Central memory CD8-positive, alpha-beta T cell (primary cell): ENCODE measurements at places on chromosomes 7 and 10.

- H3K36me3 ChIP-seq: no peaks in the 10 kb centered on the region
- no peak overlapping the region for H3K4me3 ChIP-seq
- no peak overlapping the region for H3K27ac ChIP-seq
- no peak for DNase-seq
- no peaks in the 10 kb centered on the region for H3K27me3 ChIP-seq
- no peaks in the 10 kb centered on the region for H3K4me1 ChIP-seq
Observed at GRCh38 chr10:51469686-51470085, 229.7 kb downstream of the CSTF2T start.

- no peaks in the 10 kb centered on the region for H3K4me1 ChIP-seq
- peaks cover 43% of the 10 kb centered on the region for H3K27me3 ChIP-seq
- DNase-seq: no peak
- H3K36me3 ChIP-seq: no peaks in the 10 kb centered on the region
- no peak overlapping the region for H3K27ac ChIP-seq
Observed at GRCh38 chr7:8343556-8343955, 81.6 kb upstream of the ICA1 start.

DNA sequence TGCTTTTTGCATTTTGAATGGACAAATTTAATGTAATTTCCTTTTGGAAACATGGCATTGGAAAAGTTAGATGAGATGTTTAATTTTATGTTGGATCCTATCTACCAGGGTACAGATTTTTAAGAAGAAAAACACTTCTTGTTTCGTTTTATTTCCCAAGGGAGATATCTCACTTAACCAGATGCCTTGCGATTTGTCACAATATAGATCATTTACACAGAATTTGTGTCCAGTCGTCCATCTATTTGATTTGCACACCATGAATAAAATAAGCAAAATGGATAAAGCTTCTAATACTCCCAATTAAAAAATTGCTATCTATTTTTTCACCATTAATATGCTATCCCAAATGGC lies 25.7 kb downstream of the HDAC9 start:
- H3K4me1 ChIP-seq: peaks cover 9% of the 10 kb centered on the region
- no peak overlapping the region for H3K27ac ChIP-seq
- no peak overlapping the region for H3K4me3 ChIP-seq
- no peak for DNase-seq

- DNase-seq: no peak
- H3K36me3 ChIP-seq: no peaks in the 10 kb centered on the region
- H3K4me1 ChIP-seq: no peaks in the 10 kb centered on the region
- peaks cover 26% of the 10 kb centered on the region for H3K27me3 ChIP-seq
Observed at GRCh38 chr7:5279734-5280133, 3.0 kb upstream of the SLC29A4 start.

- H3K27me3 ChIP-seq: peaks cover 9% of the 10 kb centered on the region
- H3K27ac ChIP-seq: no peak overlapping the region
- no peak overlapping the region for H3K4me3 ChIP-seq
- DNase-seq: no peak
Observed at GRCh38 chr10:97608991-97609561, 19.6 kb downstream of the C10orf62 start.

- H3K27ac ChIP-seq: no peak overlapping the region
- DNase-seq: no peak
- no peak overlapping the region for H3K4me3 ChIP-seq
- no peaks in the 10 kb centered on the region for H3K4me1 ChIP-seq
- H3K27me3 ChIP-seq: peaks cover 39% of the 10 kb centered on the region
Observed at GRCh38 chr10:17273403-17273802, 45.4 kb downstream of the VIM start.

GRCh38 chr10:96700374-96701099 lies 19.8 kb downstream of the PIK3AP1 start:
- H3K27ac ChIP-seq: peak overlapping the region; percentile 58
- peaks cover 8% of the 10 kb centered on the region for H3K36me3 ChIP-seq
- no peak for DNase-seq
- H3K4me1 ChIP-seq: peaks cover 17% of the 10 kb centered on the region

DNA sequence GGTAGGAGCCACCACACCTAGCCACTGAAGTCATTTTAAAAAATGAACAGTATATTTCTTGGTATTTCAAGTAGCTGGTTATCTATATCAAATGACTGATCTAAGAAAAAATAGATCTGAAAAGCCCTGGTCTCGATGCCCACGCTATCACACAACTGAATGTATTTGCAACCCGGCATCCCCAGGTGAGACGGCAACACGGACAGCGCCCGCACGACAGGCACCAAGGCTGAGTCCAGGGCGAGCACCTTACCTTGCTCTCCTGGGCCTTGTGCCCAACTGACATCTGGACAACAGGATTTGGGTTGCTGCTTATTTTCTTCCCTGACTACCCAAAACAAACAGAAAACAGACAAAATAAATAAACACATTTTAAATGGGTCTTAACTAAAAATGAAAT lies 44.8 kb upstream of the NCAPG2 start:
- DNase-seq: no peak
- H3K4me3 ChIP-seq: no peak overlapping the region
- no peaks in the 10 kb centered on the region for H3K4me1 ChIP-seq
- H3K36me3 ChIP-seq: peaks cover 36% of the 10 kb centered on the region

DNA sequence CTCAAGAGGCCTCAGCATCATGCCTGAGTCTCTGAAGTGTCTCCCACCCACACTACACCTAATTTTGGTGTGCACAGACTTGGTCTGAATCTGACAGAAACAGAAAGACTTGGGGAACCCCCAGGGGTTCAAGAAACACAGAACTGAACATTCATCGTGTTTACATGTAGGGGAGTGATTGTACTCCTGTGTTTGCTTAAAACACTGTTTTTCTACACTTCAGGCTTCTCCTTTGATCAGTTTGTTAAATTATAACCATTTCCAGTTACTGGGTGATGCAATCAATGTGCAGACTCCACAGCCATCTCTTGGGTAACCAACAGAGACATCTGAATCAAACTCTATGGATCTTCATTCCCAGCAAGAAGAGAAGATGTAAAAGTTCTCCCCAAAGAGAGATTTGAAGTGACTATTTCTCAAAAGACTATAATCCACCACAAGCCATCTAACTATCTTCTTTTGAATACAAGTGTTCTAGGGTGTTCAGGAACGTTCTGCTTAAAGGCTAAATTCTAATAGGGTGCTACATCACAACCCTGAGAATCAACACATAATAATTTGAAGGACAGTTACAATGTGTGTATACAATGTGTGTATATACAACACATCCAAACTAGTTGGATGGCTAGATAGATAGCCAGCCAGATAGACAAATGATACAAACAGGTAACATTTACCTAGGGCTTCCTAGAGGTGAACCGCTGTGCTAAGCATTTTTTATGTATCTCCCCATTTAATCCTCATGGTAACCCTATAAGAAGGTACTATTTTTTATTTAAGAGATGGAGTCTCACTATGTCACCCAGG lies 34.2 kb downstream of the DNAJC12 start:
- H3K4me3 ChIP-seq: no peak overlapping the region
- H3K27ac ChIP-seq: no peak overlapping the region
- no peaks in the 10 kb centered on the region for H3K36me3 ChIP-seq
- DNase-seq: no peak
- H3K4me1 ChIP-seq: no peaks in the 10 kb centered on the region
- peaks cover 22% of the 10 kb centered on the region for H3K27me3 ChIP-seq

DNA sequence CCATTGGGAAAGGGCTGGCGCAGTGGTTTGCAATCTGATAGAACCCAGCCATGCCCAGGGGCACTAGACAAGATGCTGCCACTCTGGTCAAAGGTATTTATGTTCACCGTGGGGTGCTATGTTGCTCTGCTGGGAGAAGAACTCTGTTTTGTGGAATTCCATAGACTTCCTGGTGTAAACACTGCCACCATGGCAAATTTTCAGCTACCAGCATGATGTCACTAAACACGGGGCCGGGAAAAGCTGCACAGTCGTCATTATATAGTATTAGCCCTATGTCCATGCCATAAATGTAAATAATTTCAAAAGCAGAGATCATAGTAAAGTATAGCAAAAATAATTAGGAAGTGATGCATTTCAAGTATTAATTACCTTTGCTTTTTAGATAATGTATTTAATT lies 500.6 kb downstream of the PARD3 start:
- no peak overlapping the region for H3K27ac ChIP-seq
- H3K36me3 ChIP-seq: peaks cover 2% of the 10 kb centered on the region
- no peaks in the 10 kb centered on the region for H3K4me1 ChIP-seq

DNA sequence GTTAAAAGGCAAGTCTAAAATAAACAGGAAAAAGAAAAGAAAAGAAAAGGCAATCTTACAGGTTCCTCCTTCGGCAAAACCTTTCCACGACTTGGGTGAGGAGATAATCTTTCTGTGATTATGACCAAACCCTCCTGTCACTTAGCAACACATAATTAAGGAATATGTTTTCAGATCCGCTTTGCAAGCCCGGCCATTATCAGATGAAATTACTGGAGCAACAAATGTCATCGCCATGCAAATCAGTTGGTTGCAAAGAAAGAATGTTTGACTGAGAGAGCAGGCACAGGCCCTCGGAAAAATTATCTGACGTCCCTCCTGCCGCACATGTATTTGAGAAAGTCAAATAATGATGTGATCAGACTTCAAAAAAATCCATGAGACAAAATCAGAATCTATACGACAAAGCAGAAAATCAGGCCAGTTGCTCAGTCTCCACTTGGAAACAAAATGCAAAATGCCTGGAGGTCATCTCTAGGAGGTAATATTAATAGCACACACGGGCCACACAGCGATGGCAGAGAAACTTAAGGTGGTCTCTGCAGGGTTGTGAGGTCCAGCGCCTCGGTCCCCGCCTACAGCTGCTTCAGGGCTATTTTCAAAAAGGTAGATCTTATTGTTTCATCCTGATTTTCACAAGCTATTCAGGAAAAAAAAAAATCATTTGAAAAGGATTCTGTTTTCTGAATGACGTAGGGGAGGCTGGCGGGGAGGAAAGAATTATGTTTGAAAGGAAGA lies 82.7 kb downstream of the ZRANB1 start:
- H3K36me3 ChIP-seq: peaks cover 3% of the 10 kb centered on the region
- no peak for DNase-seq
- H3K4me3 ChIP-seq: no peak overlapping the region
- peaks cover 31% of the 10 kb centered on the region for H3K27me3 ChIP-seq
- H3K4me1 ChIP-seq: peaks cover 5% of the 10 kb centered on the region

GRCh38 chr7:91151916-91152315 lies 112.3 kb upstream of the FZD1 start:
- no peak overlapping the region for H3K4me3 ChIP-seq
- no peaks in the 10 kb centered on the region for H3K4me1 ChIP-seq
- DNase-seq: no peak
- no peak overlapping the region for H3K27ac ChIP-seq

DNA sequence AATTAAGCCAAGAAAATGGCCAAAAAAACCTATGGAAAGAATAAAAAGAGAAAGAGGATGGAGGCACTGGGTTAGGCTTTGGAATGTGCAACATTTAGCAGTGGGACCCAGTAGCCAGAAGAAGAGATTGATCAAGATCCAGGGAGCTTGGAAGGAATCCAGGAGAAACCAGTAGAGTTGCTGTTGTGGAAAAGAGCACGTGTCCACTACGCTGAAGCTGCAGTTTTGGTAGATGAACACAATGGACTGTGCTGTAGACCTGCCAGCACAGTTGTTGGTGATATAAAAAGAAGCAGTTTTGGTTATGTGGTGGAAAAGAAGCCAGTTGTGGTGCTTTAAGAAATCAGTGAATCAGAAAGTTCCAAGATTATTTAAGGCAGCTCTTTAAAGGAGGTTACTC lies 802.2 kb upstream of the POM121L12 start:
- H3K4me3 ChIP-seq: no peak overlapping the region
- no peaks in the 10 kb centered on the region for H3K27me3 ChIP-seq
- no peak overlapping the region for H3K27ac ChIP-seq
- no peaks in the 10 kb centered on the region for H3K4me1 ChIP-seq

DNA sequence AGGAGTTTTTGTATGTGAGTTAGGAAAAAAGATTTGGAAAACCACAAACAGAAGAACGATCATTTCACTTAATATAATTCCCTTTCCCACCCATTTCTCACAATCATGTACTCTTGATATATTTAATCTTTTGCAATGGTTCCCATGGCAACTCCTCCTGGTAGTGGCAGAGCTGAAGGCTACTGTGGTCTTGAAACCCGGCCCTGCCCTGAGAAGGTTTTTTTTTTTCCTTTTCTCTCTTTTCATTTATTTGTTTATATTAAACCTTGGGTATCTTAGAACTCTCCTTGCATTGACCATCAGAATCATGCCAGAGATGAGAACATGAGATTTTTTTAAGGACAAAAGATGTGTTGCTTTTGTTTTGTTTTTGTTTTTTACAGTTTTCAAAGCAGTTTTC lies 566.1 kb upstream of the NRP1 start:
- DNase-seq: no peak
- H3K27me3 ChIP-seq: peaks cover 11% of the 10 kb centered on the region
- no peak overlapping the region for H3K4me3 ChIP-seq
- no peaks in the 10 kb centered on the region for H3K36me3 ChIP-seq

- H3K4me3 ChIP-seq: no peak overlapping the region
- no peaks in the 10 kb centered on the region for H3K4me1 ChIP-seq
- H3K36me3 ChIP-seq: no peaks in the 10 kb centered on the region
Observed at GRCh38 chr10:76354212-76354738, 922.9 kb downstream of the LRMDA start.

- no peaks in the 10 kb centered on the region for H3K27me3 ChIP-seq
- H3K36me3 ChIP-seq: peaks cover 5% of the 10 kb centered on the region
- DNase-seq: no peak
- H3K4me1 ChIP-seq: peaks cover 12% of the 10 kb centered on the region
- H3K4me3 ChIP-seq: no peak overlapping the region
Observed at GRCh38 chr10:129703287-129704137, 236.5 kb downstream of the MGMT start.

DNA sequence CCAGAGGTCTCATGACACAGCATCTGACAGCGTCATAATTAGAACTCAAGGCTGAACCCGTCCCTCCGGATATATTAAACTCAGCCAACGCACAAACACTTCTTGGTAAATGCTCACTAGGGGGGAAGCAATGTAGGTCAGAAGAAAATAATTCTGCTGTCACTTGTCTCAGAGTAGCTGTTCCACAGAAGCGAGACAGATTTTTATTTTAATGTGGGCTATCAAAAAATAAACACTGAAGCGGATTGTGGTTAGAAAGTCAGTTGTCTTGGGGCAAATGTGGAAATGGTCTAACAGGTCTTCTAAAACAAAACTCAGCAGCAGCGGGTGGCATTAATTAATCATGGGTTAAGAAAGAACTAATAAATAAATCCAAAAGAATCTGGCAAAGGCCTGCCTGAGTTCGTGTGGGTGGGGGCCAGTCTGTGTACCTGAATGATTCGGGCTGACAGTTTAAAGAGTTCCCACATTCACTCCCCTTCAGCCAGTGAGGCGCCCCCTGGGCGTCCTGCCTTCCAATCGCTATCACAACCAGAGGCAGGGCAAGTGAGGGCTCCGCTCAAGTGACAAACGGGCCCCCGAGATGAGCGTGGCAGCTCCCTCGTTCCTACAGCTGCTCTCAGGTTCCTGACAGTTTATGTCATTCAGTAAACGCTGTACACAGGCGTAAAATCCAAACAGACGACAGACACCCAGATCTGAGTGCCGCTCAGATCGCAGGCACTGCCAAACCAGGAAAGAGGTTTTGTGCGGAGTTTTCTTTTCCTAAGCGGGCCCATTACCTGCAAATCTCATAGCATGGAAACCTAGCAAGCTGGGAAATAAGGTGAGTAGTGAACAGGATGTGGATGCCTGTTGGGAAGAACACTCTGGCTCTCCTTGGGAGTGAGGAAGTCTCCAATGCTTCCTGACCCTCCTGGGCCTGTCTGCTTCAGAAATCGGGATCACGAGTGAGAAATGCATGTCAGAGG lies 52.9 kb downstream of the NRAP start:
- H3K27ac ChIP-seq: no peak overlapping the region
- peaks cover 4% of the 10 kb centered on the region for H3K36me3 ChIP-seq
- peaks cover 27% of the 10 kb centered on the region for H3K27me3 ChIP-seq
- no peak overlapping the region for H3K4me3 ChIP-seq
- DNase-seq: no peak

GRCh38 chr7:81527651-81528050 lies 242.2 kb downstream of the HGF start:
- H3K4me3 ChIP-seq: no peak overlapping the region
- H3K27ac ChIP-seq: no peak overlapping the region
- no peak for DNase-seq
- H3K4me1 ChIP-seq: no peaks in the 10 kb centered on the region
- H3K27me3 ChIP-seq: no peaks in the 10 kb centered on the region
- H3K36me3 ChIP-seq: no peaks in the 10 kb centered on the region
